ENCODE measurements at places on chromosomes 11 and 22.

- DNase-seq: no peak
Measured at GRCh38 chr11:125263268-125263790, 98.8 kb downstream of the PKNOX2 start.

- no peak for DNase-seq
Measured at GRCh38 chr11:36394056-36394455, 98.0 kb downstream of the PRR5L start.

- DNase-seq: no peak
Measured at GRCh38 chr11:47995360-47995769, 15.0 kb downstream of the PTPRJ start.

- DNase-seq: no peak
Measured at GRCh38 chr11:7595016-7595866, 78.1 kb downstream of the CYB5R2 start.

GRCh38 chr11:4890279-4890678 is 8.6 kb downstream of the OR51T1 start:
- DNase-seq: no peak

Measured in epithelial cell of proximal tubule (primary cell).